ENCODE measurements at places on chromosomes 6 and 20.

DNA sequence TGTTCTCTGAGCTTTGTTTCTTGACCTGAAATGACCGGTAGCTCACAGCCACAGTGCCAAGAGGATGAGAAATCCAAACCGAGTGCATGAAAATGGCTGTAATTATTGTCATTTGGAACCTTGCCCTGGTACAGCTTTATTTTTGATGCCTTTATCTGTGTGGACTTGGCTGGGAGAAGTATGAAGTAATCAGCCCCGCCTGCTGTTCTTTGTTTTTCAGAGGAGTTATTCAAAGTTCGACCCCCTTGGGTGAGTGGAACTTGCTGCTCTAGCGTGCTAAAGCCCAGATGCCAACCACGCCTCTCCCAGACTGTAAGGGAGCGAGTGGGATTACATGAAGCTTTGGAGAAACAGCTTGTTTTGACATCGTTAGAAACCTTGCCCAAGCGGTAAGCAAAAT, 48.3 kb downstream of the ECT2L start:
- DNase-seq, result no peak

DNA sequence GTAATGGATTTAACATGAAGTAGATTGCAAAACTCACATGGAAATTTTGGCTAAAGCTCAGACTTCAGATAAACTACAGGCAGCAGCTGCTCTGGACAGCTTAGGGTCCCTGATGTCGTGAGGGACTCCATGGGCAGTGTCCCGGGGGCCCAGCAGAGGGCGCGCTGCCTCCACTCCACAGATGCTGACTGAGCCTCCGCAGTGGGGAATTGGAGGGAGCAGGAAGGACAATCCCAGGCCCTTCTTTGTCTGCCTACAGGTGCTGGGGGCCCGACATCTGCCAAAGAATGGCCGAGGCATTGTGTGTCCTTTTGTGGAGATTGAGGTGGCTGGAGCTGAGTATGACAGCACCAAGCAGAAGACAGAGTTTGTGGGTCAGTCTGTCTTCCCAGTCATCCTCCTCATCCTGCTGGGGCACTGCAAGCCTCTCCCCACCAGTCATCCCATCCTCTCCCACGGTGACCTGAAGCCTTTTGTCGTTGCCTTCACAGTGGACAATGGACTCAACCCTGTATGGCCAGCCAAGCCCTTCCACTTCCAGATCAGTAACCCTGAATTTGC, 35.9 kb downstream of the PLCG1 start:
- DNase-seq, result peak; percentile 54

GRCh38 chr6:107819964-107820337, 4.2 kb downstream of the SCML4 start:
- DNase-seq, result no peak

DNA sequence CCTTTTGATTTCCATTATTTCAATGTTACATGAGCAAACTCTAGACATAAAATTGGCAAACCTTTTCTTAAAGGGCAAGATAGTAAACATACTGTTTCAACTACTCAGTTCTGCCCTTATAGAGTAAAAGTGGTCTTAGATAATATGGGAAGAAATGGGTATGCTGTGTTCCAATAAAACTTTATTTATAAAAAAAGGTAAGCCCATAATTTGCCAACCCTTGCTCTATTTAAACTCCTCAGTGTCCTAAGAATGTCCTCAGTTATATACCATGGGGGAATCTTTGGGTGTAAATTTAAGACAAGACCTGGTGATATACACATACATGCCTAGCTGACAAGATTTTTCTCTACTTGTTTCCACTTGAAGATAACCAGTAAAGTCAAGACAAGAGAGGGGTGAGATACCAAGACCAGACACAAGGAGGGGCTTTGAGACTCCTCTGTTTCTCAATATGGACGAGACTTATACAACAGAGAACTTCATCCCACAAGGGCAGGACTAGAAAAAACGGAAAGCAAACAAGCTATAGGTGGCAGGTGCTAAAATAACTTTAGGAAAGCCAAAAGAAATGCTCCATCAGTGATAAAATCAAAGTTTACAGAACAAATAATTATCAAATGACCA, 10.5 kb downstream of the SNX3 start:
- peak; percentile 16 for DNase-seq

GRCh38 chr20:61047515-61047914, 204.5 kb upstream of the CDH4 start:
- DNase-seq, result no peak

DNA sequence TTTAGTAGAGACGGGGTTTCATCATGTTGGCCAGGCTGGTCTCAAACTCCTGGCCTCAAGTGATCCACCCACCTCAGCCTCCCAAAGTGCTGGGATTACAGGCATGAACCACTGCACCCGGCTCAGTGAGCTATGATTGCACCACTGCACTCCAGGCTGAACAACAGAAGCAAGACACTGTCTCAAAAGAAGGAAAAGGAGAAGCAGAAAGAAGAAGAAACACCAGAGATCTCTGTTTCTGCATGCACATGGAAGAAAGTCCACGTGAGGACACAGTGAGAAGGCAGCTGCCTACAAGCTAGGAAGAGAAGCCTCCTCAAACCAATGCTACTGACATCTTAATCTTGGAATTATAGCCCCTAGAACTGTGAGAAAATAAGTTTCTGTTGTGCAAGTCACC, 16.0 kb downstream of the ECT2L start:
- no peak for DNase-seq

- peak; percentile 39 for DNase-seq
These were observed 11.3 kb upstream of the COL12A1 start for GRCh38 chr6:75217193-75217592.

DNA sequence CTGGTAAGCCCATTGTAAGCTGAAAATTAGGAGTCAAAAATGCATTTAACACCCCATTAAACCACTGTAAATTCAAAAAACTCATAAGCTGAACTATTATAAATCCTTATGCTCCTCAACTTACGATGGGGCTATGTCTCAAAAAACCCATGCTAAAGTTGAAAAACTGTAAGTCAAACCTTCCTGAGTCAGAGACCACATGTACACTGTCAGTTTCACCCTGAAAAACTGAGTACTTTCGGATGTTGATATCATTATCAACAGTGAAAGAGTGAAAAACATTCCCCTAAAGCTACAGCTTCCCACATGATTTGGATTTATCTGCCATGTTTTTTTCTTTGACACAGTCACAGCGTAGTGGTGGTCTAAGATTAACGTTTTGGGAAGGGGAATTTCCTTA, 14.2 kb downstream of the RAB23 start:
- no peak for DNase-seq

GRCh38 chr6:38599966-38600550, 39.7 kb downstream of the BTBD9 start:
- no peak for DNase-seq

Measured in HFFc6 (cell line).